Activated CD4-positive, alpha-beta T cell treated with anti-CD3 and anti-CD28 coated beads, Interleukin-2, amount 50 U/mL, for 16 hours (primary cell): ENCODE measurements at places on chromosomes 7 and 10.

DNA sequence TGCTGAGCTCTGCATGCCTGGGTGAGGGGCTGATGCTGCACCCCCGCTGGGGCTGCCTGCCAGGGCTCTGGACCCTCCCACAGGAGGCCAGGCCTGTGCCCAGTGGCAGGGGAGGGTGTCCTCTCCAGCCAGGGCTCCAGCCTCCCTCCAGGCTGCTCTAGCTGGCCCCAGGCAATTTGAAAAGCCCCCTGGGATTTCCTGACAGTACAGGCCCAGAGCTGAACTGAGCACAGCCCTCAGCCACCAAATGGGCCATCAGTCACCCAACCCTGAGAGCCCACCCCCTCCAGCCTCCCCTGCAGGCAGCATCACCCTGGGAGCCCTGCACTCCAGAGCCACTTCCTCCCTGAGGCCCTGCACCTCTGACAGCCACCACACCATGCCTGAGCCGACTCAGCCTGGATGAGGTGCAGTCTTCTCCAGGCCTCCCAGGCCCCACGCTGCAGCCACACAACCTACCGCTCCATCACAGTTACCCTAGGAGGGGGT is 101.8 kb upstream of the RET start:
- DNase-seq: no peak

- peak; percentile 12 for DNase-seq
Observed at GRCh38 chr10:115706488-115707076, 566.4 kb downstream of the GFRA1 start.

DNA sequence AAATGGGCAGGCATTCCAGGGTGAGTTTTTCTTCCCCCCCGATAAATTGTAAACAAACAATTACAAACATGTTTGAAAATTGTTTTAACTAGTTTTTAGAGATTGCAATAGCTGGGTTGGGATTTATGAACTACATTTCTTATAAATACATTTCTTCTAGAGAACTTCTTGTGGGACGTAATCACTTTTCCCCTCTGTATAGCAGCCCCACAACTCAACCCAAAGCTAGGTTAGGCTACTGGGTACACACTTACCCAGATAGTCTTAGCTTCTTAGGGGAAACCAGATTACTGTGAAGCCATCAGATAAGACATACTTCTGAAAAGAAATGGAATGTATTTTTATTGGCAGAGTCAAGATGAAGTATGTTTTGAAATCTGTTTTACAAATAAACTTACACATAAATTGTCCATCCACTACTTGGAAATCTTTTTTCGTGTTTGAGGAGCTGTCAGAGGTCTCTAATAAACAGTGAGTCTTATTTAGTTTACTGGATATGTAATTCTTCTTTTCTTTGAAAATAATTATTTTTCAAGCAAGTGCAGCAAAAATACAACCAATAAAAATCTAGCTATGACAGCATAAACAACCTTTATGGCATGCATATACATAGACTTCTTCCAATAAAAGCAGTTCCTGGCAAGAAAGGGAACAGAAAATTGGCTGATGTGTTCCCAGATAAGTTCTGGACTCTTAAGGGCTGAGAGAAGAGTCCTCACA is 8.0 kb upstream of the GLRX3 start:
- DNase-seq: no peak

GRCh38 chr7:54632696-54633095 is 90.5 kb downstream of the VSTM2A start:
- DNase-seq: no peak

DNA sequence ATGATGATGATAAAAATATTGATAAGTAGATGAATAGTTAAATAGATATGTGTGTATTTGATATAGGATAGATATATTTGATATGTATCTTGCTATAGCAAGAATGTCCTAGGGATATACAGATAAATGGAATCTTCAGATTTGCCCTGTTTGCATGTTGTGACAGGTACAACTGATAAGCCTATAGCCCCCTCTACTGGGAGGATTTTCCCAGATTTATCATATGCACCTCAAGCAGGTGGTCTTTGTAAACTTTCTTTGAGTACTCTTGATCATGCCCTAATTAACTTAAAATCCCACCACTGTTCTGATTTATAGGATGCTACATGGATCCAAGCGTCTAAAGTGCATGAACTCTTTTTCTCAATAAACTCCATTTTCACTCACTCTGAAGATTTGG is 1050.7 kb downstream of the SORCS3 start:
- DNase-seq: peak; percentile 2

GRCh38 chr7:130996833-130997231 is 262.8 kb upstream of the KLF14 start:
- DNase-seq: no peak

DNA sequence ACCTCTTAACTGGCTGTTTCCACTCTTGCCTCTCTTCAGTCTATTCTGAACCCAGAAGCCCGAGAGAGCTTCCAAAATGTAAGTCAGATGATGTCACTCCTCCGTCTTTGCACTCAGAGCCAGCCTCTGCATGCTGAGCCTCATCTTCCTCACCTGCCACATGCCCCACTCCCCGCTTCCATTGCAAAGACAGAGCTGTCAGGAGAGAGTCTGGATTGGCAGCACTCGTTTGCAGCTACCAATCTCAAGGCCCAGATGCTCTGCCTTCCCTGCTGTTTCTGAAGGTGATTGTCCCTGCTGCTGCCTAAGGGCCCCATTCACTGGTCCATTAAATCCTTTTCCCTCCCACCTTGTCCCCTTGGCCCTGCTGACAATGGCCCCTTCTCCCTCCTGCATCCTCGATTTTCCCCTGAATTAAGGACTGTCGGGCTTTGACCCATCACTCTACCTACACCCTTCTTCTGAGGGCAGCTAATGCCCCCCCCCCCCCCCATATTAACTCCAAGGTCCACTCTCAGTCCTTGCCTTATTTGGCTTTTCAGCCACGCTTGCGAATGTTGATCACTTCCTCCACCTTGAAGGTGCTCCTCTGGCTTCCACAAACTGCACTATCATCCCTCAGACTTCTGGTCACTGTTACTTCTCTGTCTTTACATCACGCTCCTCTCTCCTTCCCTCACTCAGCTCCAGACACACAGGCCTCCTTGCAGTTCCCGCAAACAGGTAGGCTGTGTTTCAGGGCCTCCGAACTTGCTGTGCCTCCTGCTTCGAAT is 98.5 kb downstream of the CHN2 start:
- no peak for DNase-seq

DNA sequence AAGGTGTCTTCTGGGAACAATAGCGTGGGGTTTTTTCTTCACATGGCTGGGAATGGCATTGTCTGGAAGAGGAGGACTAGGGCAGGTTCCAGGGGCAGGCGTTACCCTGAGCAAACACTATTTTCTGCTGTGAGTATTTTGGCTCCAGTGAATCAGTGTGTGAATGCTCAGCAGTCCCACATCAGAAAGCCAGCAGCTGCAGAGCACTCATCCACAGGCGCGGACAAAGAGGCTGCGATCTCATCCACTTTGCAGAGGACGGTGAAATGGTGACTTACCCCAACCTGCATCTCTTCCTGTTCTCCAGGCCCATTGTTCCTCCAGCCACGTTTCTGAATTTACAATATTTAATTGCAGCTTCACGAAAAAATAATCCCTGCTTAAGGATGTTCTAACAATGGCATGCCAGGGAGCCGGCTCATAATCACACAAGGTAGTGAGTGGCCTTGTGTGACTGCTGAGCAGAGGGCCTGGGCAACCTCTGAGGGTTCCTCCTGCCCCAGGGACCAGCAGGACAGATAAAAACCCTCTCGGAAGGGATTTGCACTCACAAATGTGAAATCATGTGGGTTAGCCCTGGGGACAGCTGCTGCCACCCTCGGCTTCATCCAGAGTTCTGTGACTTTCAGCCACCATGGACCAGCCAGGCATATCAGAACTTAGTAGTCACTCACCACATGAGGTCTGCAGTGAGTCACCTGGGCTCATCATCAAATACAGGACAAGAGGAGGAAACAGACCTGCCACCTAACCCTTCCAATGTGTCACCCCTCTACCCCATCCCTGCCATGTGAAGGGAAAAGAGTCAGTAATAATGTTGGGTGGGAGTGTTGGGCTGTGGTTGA is 65.0 kb upstream of the EN2 start:
- DNase-seq: no peak

DNA sequence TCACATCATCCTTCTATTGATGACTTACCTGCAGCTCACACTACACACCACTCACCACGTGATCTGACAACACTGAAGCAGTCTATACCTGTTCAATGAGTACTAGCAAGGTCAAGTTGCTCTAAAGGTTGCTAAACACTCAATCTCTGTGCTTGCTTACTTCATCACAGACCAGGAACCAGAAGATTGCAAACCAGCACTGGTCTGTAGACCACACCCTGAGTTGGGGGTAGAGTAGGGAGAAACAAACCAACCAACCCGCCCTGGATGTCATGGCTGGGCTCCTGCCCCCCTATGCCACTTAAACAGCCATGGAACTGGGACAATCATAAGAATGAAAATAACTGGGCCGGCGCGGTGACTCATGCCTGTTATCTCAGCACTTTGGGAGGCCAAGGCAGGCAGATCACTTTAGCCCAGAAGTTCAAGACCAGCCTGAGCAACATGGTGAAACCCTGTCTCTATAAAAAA is 19.6 kb downstream of the DLG5 start:
- no peak for DNase-seq

DNA sequence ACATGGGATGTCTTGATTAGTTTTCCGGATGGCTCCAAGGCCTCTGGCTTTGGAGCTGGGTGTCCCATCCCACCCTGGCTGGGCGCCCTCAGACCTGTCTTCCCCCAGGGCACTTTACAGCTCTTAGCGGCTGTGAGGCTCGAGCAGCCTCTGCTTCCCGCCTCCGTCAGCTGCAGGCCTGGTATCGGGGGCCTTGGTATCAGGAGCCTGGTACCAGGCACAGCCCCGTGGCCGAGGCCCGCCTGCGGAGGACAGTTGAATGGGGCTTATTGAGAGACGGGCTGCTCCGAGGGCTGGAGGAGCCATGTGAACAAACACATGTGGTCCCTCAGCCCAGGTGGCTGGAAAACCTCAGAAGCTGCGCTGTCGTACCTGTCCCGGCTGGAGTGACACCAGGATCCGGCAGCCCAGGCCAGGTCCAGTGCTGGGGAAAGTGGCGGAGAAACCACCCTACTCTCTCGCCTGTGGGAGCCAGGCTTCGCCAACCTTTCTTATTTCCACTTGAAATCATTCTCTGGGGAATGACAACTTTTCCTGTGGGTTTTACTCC is 23.9 kb upstream of the AP5Z1 start:
- DNase-seq: no peak

- no peak for DNase-seq
Observed at GRCh38 chr7:103714376-103714927, 268.4 kb upstream of the SLC26A5 start.

GRCh38 chr10:122172361-122173008 is 98.6 kb upstream of the BTBD16 start:
- no peak for DNase-seq

GRCh38 chr10:48807791-48808470 is 123.3 kb downstream of the WDFY4 start:
- no peak for DNase-seq

DNA sequence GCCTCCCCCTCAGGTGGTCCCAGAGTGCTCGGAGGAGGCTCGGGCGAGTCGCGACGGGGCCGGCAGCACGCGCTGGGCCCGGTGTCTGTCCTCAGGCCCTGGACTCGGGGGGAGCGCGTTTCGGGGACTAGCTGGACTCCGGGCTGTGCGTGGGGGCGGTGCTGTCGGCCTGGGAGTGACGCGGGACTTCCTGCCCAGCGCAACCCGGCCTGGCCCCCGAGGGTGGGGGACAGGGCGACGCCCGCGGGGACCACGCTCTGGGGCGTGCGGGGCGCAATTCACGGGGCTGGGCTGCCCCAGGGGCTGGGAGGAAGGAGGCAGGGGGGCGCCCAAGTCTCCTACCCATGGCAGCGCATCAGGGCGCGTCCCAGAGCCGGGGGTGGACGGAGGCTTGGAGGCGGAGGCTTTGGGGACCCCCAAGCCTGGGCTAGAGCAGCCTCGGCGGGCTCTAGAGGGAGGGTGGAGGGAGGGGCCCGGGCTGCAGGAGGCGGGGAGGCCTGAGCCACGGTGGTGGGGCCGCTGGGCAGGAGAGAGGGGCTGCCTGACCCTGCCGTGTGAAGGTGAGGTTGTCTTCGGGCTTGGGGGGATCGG is 2.3 kb upstream of the VENTX start:
- no peak for DNase-seq

DNA sequence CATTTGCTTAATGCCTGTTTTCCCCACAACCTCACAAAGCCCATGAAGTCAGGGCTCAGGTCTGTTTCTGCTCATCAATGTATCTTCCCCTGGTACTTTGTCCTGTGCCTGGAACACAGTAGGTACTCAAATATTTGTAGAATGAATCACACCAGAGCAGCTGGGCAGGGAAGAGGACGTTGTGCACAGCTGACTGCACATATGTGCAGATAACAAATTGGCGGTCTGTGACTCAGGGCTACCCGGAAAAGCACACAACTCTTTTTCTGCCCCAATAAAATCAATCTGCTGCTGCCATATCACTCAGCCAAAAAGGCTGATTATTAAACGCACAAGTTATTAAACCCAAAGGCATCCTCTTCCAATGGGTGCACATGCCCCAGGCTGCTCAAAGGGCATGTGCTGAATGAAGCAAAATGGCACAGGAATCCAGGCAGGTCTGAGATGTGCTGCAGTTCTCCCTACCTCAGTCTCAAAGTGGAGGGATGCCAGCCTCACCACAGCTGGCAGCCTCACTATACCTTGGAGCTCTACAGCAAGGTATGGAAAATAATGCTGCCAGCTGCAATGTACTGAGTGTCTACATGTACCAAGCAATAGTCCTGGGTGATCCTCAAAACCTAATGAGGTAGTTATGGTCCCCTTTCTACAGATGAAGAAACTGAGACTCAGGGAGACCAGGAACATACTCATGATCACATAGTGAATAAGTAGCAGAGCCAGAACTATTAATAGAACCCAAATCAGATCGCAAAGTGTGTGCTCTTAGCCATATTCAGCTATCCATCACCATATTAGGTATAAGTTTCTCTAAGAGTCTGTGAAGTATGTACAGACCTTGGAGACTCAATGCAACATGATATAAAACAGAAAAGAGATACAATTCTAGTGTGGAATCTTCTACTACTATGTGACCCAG is 43.4 kb downstream of the SORBS1 start:
- DNase-seq: no peak

- DNase-seq: no peak
Observed at GRCh38 chr10:132181691-132182425, 4.9 kb upstream of the DPYSL4 start.

- DNase-seq: no peak
Observed at GRCh38 chr7:92781117-92781720, 55.2 kb downstream of the CDK6 start.

- DNase-seq: no peak
Observed at GRCh38 chr7:51317582-51317910, 937 bp upstream of the COBL start.

DNA sequence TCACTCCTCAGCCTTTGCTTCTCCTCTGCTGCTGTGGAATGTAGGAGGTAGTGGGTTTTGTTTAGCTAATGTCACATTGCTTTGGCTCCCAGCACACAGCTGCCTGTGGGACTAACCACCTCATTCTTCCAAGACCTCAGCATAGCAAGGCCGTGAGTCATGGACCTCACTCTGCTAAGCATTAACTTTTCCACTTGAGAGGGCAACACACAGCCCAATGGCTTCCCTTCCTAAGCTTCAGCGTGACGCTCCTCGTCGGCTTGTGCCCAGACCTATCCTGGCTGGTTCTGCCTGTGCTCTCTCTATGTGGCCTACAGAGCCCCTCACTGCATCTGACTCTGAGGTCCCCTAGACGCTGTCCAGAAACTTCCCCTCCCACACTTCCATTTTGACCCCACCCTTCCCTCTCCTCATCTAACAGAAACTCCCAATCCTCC is 23.3 kb downstream of the MYOF start:
- no peak for DNase-seq

- DNase-seq: no peak
Observed at GRCh38 chr10:89642193-89642592, 2.8 kb downstream of the PANK1 start.

GRCh38 chr10:22329150-22329549 is 8.3 kb downstream of the BMI1 start:
- no peak for DNase-seq
